Tibial artery (tissue), 4 donors: ENCODE measurements at places on chromosomes 4 and X.

DNA sequence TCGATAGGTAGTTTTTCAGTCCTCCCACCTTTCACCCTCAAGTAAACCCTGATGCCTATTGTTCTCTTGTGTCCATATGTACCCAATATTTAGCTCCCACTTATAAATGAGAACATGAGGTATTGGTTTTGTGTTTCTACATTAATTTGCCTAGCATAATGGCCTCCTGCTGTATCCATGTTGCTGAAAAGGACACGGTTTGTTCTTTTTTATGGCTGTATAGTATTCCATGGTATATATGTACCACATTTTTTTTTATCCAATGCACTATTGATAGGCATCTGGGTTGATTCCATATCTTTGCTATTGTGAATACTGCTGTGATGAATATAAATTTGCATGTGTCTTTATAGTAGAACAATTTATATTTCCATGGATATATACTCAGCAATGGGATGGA lies 199.2 kb downstream of the RAB28 start:
- no peak for DNase-seq

GRCh38 chr4:26194764-26195163 lies 126.0 kb upstream of the RBPJ start:
- DNase-seq, result no peak

GRCh38 chrX:48835524-48836329 lies at the start of gene PCSK1N:
Gene PCSK1N, minus strand, starts transcription at chrX:48835610. Its CDS starts 78 bp downstream, at chrX:48835532.
- no peak for DNase-seq

GRCh38 chr4:106583567-106583966 lies 215.0 kb upstream of the GIMD1 start:
- DNase-seq, result no peak

DNA sequence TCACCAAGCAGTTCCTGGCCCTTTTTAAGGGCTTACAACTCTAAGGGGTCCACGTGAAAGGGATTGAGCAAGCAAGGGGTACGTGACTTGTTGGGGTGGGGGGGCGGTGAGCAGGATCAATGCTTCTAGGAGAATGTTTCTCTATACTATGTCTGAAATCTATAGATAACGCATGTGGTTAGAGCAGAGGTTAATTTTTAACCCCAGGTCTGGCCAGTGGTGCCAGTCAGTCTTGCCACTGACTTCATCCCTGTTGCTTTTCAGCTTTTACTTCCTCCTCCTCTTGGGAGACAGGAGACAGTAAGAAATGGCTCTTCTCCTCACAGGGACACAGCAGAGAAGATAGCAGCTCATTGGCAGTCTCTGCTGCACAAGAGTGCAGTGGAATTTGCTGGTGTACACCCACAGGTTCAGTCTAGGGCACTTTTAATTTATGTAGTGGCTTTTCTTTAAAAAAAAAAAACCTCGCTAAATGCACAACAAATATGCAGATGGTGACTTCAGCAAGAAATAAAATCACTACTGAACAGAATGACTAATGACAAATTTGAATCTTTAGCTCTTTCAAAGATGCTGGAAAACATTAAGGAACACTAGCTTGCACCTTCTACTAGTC lies 190.5 kb downstream of the CCNG2 start:
- no peak for DNase-seq
